ENCODE measurements at places on chromosomes 3 and 15.
A peak's percentile ranks its signal among the peaks of the same experiment; 100 is the strongest.

GRCh38 chr3:10437272-10437994, 68.0 kb downstream of the ATP2B2 start:
- DNase-seq, result no peak

DNA sequence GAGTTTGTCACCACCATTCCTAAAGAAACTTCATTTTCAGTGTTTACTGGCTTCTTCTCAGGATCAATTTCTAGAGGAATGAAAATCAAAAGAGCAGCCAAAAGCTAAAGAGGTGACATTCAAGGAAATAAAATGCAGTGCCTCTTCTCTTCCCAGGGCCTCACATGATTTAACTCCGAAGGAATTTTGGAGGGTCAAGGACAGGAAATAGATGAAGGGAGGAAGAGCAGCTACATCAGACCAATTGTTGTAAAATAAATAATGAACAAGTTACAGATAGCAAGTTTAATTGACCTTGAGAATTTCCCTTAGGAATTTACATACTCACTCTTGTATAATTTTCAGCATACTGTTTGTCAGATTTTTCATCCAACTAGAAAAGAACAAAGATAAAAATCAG, 78.1 kb downstream of the LRRFIP2 start:
- no peak for DNase-seq

GRCh38 chr3:31710123-31710803, 177.5 kb downstream of the STT3B start:
- no peak for DNase-seq

DNA sequence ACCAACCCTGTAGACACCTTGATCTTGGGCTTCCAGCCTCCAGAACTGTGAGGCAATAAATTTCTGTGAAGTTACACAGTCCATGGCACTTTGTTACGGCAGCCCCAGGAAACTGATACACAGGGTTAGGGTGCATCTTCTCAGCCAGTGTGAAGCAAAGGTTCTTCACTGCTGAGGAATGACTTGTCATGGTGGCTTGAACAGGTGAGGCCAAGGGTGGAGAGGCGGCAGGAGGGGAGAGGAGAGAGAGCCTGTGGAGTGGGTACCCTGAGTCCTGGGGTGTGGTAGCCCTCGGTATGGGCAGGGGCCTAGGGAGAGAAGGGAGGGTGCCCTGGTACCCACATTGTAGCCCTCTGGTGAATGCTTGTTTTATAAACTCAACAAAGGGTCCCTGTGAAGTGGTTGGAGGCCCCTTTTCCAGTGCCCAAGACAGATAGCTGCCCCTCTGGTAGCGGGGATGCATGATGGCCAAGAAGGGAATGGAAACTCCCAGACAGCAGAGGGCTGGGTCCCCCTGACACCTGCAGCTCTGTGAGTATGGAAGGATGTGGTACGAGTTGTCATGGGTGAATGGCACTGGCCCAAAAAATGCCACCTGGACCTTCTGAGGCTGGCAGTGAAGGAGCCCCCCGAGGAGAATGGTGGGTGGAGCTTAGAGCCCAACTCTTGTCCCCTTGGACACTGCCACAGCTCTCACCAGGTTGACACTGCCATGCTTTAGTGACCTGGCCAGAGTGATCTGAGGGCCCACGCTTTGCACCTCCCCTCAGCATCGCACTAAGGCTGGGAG, 49.6 kb downstream of the SPSB4 start:
- DNase-seq, result no peak

DNA sequence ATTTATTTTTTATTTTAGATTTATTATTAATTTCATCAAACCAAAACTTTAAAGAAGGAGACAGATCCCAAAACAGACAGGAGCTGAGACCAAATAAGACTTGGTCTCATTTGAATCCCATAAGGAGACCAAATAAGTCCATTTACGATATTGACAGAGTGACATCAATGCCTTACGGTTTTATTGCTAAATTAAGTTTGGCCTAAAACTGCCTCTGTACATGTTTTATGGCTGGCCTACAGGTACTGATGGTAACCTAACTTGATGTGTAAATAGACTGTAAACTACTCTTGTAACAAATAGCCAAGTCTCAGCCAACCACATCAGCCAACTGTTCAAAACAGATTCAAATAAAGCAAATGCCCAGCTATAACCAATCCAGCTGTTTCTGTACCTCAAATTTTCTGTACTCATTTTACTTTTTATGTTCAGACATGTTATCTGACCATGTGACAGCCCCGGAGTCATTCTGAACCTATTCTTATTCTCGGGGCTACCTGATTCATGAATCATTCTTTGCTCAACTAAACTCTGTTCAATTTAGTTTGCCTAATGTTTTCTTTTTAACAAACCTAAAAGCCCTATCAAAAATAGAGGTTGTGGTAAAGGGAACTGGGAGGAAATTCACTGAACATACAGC, 89.4 kb upstream of the CDAN1 start:
- no peak for DNase-seq

DNA sequence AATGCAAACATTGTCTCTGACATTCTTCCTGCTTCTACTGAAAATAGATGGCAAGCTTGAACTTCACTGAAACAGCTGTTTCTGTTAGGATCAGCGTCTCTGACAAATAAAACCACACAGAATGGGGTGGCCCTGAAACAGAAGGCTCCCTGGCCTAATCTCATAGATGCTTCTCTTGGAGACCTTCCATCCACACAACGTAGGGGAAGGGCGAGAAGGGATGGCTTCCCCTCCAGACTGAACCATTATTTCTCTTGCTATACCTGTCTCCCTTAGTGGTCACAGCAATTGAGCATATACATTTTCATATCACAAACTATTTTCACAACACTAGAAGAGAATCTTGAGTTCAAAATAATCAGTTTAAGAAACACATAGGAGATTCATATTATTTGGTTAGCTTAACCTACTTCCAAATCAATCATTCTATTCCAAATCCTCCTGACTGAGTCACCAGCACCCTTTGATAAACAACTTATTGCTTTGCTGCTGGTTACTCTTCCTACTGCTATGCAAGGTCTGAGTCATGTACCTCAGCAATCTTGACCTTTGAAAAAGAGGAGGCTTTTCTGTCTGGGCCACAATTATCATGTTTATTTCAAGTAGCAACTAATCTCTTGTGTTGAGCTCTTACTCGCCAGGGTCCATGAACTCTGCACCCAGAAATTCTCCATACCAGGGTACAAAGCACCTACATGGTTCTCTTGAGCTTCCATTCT, 45.5 kb downstream of the CBLB start:
- DNase-seq, result peak; percentile 74

DNA sequence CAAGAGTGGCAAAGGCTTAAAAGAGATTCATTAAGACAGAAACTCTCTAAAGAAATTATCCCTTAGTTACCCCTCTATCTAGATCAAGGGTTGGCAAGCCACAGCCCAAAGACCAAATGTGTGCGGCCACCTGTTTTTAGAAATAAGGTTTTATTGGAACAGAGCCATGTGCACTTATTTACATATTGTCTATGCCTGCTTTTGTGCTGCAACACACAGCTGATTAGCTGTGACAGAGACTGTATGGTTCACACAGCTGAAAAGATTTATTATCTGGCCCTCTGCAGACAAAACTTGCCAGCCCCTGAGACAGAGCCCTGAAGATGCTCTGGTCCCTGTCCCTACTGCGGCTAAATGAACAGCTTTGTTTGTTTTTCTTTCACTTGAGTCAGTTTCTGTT, 88.1 kb downstream of the ADAMTS9 start:
- DNase-seq, result no peak

DNA sequence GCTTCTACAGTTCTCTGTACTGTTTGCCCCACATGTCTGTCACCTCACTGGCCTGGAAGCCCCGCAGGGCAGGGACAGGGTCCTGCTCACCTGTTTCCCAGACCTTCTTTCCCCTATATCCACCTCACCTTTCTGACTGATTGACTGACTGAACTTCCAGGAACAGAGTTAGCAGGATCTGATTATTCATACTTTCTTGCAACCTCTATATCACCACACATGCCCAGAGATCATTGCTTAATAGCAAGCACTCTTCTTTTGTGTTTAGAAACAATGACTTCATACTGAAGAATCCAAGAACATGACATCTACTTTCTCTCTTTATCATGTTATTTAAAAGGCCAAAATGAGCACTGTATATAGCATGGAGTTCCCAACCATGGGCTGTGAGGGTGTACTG, 18.0 kb upstream of the CLEC3B start:
- DNase-seq, result peak; percentile 29

DNA sequence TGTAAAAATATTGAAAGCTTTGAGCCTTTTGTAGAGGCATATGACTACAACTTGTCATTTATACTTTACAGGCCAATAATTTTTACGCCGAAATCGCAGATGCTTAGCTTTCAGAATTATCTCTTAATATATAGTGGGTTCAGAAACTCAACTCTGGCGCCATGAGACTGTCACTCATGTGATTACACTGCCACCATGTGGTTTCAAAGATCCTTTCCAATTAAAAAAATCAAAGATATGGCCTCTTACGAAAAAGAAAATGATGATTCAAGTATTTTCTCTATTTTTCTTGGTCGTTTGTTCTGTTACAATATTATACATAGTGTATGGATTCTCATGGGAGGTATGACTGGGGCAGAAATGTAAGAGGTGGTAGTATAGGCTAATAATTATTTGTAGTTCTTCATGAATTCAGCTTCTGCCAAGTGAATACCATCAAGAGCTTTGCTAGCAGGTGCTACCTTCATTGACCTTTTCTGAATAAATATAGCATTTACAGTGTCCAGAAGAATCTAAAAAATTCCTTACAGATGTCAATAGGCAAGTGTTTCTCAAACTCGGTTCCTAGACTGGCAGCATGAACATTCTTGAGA, 751.7 kb upstream of the GOLIM4 start:
- DNase-seq, result no peak

- DNase-seq, result no peak
These were observed 99.2 kb downstream of the CEMIP start for GRCh38 chr15:80878242-80878866.

DNA sequence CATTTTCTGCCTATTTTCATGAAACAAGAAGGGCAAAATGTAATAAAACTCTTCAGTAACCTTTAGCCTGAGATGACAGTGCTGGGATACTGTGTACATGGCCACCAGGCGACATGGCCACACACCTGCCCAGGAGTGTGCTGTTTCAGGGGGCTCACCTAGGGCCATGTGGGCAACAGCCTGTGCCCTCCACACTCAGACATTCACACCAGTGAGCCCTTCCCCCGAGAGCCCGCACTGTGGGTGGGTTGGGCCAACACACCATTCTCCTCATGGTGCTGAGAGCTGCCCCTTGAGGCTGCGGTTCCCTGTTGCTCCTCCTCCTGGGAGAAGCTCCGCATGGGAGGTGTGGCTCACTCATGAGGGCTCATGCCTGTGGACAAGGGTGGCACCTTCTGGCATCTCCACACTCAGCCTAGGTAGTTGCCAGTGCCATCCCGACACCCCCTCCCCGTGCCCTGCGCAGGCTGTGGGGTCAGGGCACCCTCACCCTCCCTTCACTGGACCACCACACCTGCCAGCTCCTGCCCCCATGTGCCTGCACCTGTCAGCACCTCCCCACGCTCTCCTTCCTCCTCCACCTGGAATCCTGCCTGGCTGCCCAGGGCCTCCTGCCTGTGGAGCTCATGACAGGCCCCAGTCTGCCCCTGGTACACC, 19.7 kb downstream of the OCA2 start:
- DNase-seq, result no peak

DNA sequence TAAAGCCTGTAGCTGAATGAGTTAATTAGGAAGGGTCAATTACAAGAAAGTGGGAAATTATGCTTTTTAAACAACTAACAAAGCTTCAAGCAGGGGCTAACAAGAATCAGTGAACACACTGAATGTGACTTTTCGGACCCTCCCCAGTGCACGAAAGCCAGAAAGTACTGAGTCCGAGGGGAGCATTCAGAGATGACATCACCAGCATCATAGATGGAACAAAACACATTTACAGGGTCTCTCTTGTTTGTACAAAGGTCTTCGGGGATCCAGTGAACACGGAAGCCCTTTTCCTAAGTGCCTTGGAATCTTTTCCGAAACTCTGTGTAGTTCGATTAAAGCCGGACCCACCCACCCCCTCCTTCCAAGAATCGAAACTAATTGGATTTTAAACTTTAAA, 829 bp downstream of the DCP1A start:
- DNase-seq, result no peak

- DNase-seq, result peak; percentile 85
These were observed 216.8 kb upstream of the RBMS3 start for GRCh38 chr3:29064085-29064484.

- DNase-seq, result peak; percentile 10
These were observed 74.5 kb downstream of the BFSP2 start for GRCh38 chr3:133474251-133474801.

GRCh38 chr3:187498211-187498724, 130.1 kb downstream of the RTP4 start:
- DNase-seq, result no peak

GRCh38 chr3:175526191-175526590, 667.1 kb downstream of the NAALADL2 start:
- DNase-seq, result no peak

DNA sequence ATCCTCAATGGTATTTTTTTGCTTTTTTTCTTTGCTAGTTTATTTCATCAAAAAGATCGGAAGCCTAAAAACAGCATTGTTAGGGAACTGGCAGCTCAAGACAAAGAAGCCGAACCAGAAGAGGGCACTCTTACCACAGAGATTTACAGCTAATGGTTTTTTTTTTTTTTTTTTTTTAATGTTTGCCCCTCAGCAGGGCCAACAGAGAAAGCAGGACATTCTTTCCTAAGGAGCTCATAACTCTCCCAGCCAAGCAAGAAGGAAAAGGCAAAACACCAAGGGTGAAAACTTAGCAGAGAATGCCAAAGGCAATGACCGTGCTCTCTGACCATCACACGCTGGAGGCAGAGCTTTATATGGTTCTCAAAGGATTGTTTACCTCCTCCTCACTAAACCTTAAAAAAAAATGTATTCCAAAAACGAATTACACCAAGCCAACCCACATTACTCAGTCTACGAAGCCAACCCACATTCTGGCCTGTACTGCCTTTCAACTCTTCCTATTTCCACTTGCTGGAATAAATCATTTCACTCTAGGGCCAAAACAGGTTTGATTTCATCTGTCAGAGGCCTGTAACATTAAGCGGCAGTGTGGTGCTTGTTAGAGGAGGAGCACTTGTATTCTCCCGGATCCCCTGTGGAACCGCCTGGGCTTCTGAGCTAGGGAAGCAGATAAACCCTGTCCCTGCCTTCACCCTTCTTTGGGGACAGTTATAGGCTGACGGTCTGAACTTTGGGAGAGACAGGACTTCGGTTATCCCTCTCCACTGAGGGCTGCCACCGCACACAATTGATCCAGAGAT, 35.6 kb upstream of the GYG1 start:
- DNase-seq, result peak; percentile 90

GRCh38 chr3:131323792-131324191, 57.8 kb upstream of the NUDT16 start:
- no peak for DNase-seq

DNA sequence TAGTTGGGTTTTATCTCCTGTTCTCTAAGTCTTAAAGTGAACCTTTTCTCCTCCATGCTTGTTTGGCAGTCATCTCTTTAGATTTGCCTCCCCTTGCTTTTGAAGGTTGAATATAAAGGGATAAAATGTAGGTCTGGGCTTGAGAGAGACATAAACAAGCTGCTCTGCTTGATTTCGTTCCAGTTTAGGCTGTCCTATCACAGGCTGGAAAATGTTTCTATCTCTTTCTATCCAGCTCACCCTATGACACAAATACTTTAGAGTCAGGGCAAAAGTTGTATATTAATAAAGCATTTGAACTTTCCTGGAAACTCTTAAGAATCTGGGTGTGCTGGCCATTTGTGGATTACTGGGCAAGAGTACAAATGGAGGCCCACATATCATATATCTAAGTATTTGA, 29.5 kb upstream of the ZBBX start:
- DNase-seq, result no peak

All from AG09309 (cell line).